ENCODE measurements at places on chromosomes 16 and 17.

DNA sequence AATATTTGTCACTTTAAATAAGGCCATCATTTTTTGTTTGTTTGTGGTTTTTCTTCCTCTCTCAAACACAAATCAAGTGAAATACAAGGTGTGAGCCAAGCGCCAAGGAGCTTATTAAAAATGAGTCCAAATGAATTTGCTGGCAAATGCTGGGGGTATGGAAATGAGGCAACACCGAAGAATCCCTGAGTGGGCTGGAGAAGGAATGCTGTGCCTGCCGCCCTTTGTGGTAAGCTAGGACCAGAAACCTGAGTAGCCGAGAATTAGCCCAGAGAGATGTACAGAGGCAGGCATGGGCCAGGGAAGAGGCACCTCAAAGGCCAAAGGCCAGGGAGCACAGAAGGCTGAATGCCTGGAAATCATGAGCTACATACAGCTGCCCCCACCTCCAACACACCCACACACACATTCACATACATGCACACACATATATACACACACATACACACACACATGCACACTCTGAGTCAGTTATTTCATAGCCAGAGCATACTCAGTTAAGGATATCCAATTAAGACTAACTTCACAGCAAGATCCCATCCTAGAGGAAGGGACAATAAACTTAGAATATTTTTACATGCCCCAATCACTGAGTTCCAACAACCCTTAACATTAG, 266.1 kb upstream of the DYNLRB2 start:
- DNase-seq: no peak

DNA sequence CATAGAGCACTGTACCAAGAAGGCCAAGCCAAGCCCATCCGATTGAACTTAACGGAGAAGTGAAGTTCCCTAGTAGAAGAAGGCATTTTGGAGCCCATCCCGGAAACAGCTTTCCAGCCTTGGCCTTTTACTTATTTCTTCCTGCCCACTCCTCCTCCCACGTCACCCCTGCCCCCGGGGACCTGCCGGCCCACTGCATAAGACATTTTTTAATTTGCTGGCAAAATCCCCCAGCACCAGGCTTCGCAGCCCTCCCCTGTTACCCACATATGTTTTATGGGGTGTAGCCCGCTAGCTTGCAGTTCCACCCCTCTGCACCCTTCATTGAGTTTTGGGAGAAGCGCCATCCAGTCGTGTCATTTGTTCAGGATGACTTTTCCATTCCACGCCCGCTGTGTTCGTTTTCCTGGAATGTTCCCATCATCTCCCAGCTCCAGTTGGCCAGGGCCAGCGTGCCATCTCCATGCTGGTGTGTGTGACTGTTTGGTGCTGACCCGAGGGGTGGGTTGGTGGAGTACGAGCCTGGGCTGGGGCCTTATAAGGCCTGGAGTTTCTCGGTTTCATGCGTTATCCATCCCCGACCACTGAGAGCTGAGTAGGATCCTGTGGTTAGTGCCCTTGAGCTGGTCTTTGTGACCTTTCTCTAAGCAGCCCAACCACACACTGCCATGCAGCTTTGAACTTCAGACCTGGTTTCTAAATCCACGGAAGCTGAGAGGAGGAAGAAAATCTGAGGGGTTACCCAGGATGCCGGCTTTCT, 20.0 kb upstream of the TBX2 start:
- DNase-seq: no peak

DNA sequence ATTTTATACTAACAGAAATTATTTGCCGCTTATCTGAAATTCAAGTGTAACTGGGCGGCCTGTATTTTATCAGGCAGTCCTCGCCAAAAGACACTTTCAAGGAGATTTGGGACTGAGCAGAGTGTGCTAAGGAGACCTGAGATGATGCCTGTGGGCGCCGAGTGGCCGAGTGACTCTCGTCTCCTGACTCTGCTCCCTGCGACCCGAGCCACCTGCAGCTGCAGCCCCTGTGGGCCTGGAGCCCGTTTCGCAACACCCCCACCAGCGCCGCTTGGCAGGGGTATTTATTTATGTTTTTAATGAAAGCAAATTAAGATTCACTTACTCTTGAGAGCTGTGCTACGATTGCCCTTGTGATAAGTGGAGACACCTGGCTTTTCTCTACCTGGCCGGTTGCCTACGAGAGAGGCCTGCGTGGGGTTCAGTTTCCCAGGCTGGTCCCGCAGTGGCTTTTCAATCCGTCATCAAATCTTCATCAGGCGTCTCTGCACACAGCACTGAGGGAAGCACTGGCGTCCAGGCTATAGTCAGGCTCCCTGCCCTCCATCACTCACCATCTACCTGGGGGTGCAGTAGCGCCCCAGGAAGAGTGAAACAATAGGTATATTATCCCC, 124.0 kb downstream of the SEC14L1 start:
- no peak for DNase-seq

GRCh38 chr16:28192806-28193529, 18.8 kb downstream of the XPO6 start:
- peak; percentile 77 for DNase-seq

GRCh38 chr16:14957576-14958322, 17.1 kb upstream of the PDXDC1 start:
- no peak for DNase-seq

- DNase-seq: peak; percentile 59
Observed at GRCh38 chr16:11640987-11641817, 27.1 kb upstream of the SNN start.

- DNase-seq: no peak
Observed at GRCh38 chr17:79702034-79702433, 28.7 kb upstream of the ENPP7 start.

DNA sequence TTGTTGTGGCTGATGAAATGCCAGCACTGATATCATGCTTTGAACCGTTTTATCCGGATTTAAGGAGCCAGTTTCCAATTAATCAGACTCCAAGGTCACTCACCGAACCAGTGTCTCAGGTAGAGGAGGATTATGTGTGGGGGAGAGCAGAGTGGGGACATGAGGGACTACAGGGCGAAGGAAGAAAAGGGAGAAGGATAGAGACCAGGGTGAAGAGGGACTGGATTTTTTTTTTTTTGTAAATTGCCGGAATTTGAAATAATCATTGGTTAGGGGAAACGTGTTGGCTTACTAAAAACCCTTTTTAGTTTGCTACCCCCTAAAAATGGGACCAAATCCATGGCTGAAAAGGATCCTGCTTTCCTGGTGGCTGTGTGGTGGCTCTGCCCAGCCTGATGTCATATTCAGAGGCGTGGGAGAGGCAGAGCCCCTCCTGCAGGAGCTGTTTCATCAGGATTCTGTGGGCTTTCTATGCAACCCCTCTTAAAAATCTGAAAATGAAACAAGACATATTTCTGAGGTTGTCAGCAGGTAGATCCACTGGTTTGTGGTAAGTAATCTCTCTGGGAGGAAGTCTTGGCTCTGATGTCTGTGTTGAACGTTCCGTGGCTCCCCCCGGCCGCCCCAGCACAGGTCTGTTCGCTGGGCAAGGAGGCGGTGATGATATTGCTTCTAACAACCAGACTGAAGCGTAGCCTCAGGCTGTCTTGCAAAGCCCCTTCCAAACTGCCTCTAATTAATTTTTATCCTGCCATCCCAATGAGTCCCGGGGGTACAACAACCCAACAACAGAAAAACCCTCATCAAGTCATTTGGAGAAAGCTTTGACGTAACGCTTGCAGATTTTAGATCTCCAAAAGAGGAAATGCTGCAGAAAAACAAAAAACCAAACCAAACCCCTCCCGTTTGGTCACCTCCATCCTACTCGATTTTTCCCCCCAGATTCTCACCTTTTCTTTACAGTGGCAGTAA, 143.0 kb upstream of the ZFHX3 start:
- no peak for DNase-seq

- no peak for DNase-seq
Observed at GRCh38 chr17:38908676-38909181, 16.7 kb upstream of the LASP1NB start.

GRCh38 chr17:9928601-9929333, 23.7 kb upstream of the RCVRN start:
- DNase-seq: no peak

DNA sequence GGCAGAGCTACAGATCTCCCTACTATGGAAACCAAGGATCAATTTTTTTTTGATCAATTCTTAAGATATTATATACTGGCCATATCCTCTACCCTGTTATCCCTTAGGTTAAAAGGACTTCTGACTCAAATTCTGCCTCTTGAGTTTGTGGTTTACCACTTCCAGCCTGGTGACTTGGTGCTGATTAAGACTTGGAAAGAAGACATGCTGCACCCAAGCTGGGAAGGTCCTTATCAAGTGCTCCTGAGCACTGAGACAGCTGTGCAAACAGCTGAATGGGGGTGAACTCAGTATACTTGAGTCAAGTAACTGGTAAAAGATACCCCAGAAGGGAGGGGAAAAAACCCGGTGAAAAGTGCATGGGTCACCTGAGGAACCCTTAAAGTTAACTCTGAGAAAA, 20.5 kb upstream of the SPACA3 start:
- no peak for DNase-seq

- DNase-seq: no peak
Observed at GRCh38 chr16:88369447-88370008, 13.2 kb upstream of the ZNF469 start.

GRCh38 chr17:45813048-45813725, 29.1 kb downstream of the CRHR1 start:
- no peak for DNase-seq

- DNase-seq: no peak
Observed at GRCh38 chr17:61205931-61206330, 193.7 kb upstream of the TBX2 start.

- DNase-seq: no peak
Observed at GRCh38 chr17:31798205-31798724, 60.8 kb downstream of the COPRS start.

DNA sequence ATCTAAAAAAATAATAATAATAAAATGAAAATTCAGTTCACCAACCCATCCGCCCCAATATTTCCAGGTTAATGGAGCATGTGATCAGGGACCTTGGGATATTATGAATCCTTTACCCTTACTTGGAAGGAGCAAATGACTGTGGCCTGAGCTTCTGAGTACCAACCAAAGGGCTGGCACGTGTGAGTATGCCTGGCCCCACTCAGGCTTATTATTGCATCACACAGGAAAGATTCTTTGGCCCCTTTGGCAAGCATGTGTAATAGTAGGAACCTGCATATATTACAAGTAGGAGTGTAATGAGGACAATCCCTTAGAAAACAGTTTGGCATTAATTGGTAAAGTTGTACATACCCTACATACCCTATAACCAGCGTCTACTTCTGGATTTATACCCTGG, 7.2 kb upstream of the C17orf78 start:
- no peak for DNase-seq

DNA sequence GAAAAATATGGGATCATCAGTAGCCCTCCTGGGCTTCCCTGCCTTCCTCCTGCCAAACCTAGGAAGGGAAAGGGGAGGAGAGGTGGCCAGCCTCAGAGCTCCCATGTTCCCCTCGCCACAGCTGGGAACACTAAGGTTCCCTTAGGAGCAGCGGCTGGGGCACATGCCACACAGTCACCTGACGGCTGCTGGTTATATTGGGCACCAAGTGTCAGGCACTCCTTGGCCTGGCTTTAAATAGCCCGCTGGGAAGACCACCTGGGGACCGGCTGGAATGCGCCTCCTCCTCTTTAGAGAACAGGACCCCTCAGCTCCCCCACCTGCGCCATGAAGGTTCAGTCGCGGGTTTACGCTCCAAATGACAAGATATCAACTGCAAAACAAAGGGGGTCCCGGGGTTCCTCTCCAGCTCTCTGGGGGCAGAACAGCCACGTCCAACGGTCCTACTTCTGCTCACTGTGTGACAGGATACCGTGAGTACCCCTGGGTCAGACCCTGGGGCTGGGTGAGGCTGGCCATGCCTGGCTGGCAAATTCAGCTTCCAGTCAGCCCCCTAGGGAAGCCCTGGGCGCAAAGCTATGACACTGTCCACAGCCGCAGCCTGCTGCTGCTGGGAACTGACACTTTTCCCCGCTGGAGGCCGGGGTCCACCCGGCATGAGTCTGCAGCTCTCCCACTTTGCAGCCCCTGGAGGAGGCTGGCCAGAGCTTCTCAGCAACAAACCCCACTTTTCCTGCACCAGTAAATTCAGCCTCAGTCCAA, 3.3 kb downstream of the SMIM5 start:
- DNase-seq: no peak

DNA sequence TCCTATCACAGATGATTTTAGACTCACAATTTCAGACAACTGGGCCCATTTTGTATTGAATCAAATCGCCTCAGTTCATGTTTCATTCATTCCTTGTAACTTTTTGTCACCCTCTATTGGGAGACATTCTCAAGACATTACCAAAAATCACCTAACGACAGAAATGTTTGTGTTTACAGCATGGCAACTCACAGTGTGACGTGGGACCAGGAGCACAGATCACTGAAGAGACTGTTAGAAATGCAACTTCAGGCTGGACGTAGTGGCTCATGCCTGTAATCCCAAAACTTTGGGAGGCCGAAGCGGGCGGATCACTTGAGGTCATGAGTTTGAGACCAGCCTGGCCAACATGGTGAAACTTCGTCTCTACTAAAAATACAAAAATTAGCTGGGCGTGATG, 249.6 kb downstream of the NTN1 start:
- DNase-seq: no peak

GRCh38 chr16:55379876-55380390, 55.9 kb downstream of the IRX6 start:
- no peak for DNase-seq

DNA sequence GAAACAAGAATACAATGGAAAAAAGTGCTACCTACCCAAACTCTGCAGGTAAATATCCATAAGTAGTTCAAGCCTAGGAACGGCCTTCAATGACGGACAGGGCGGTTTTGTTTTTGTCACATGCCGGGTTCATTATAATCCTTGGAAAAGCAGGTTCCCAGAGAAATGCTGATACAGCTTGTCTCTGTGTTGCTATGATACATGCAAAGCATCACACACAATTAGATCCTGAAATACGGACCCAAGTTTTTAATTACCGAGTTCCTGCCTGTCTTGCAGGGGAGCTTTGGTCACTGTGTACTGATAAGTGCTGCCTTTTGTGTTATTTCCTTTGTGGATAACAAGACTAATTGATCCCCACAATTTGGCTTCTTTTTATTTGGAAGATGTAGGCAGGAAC, 217.4 kb downstream of the HAPSTR1 start:
- DNase-seq: no peak

- no peak for DNase-seq
Observed at GRCh38 chr16:29702269-29702668, 23.3 kb downstream of the QPRT start.

DNA sequence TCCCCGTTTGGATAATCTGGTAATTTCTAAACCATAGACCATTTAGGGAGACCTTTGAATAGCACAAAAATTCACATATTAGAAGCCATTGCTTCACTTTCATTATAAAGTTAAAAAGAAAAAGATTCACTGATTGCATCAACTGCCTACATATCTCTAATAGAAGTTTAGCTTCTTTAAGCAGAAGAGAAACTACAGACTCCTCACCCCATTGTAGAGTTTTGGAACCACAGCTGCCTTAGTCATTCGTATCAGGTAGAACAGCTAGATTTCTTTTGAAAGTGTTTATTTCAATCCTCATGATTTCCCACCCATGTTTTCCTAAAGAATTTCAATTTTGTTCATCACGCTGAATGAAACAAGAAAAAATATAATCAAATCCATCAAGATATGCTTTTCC, 144.8 kb downstream of the CDH8 start:
- no peak for DNase-seq
